ENCODE measurements at places on chromosomes 5 and 9.

- no peak for DNase-seq
These were observed 2.3 kb downstream of the WHRN start for GRCh38 chr9:114503009-114503408.

DNA sequence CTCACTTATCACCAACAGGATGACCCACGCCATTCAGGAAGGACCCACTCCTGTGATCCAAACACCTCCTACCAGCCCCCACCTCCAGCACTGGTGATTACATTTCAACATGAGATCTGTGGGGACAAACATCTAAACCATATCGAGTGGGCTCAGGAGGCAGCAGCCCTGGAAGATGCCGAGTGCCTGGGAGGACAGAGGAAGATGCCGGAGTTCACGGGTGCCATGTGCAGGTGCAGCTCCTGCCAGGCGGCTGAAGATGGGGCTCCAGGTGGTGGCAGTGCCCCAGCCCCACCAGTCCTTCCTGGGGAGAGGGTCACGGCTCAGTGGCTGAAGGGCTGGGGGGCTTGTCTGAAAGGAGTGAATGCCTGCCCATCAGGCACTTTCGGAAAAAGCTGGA, 6.1 kb upstream of the CEP72 start:
- DNase-seq: no peak

GRCh38 chr5:80797428-80798024, 142.7 kb upstream of the DHFR start:
- DNase-seq: no peak

- no peak for DNase-seq
These were observed 607.5 kb downstream of the ISL1 start for GRCh38 chr5:51990661-51991180.

DNA sequence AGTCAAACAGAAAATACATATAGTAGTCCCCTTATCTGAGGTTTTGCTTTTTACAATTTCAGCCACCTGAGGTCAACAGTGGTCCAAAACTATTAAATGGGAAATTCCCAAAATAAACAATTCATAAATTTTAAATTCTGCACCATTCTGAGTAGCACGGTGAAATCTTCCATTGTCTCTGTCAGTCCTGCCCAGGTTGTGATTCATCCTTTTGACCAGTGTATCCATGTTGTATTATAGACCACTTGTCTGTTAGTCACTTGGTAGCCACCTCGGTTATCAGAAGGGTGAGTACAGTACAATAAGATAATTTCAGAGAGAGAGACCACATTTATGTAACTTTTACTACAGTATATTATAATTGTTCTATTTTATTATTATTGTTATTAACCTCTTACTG, 2.8 kb downstream of the CCDC152 start:
- no peak for DNase-seq

GRCh38 chr5:143052967-143053682, 282.9 kb downstream of the ARHGAP26 start:
- DNase-seq: no peak

- no peak for DNase-seq
These were observed 151.5 kb upstream of the DAPK1 start for GRCh38 chr9:87346061-87346665.

- no peak for DNase-seq
These were observed 235.7 kb upstream of the ADAMTSL1 start for GRCh38 chr9:18238254-18238653.
